Foreskin fibroblast (primary cell): ENCODE measurements at places on chromosomes 5 and 9.

DNA sequence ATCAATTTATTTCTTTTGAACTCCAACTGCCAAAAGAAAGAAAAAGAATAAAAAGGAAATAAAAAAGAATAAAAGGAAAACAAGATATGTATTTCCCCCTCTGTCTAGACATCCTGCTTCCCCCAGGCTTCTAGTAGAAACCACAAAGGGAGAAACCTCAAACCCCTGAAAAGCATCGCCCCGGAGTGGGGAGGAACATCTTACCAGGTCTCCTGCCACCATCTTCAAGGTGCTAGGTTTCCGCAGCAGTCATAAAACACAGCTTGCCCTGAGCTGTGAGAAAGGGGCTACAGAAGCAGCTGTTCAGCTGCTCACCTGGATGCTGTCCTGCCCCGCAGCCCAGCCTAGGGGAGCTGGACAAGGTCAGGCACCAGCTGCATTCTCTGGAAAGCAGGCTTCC lies 487.7 kb downstream of the GADD45G start:
- no peak for DNase-seq

DNA sequence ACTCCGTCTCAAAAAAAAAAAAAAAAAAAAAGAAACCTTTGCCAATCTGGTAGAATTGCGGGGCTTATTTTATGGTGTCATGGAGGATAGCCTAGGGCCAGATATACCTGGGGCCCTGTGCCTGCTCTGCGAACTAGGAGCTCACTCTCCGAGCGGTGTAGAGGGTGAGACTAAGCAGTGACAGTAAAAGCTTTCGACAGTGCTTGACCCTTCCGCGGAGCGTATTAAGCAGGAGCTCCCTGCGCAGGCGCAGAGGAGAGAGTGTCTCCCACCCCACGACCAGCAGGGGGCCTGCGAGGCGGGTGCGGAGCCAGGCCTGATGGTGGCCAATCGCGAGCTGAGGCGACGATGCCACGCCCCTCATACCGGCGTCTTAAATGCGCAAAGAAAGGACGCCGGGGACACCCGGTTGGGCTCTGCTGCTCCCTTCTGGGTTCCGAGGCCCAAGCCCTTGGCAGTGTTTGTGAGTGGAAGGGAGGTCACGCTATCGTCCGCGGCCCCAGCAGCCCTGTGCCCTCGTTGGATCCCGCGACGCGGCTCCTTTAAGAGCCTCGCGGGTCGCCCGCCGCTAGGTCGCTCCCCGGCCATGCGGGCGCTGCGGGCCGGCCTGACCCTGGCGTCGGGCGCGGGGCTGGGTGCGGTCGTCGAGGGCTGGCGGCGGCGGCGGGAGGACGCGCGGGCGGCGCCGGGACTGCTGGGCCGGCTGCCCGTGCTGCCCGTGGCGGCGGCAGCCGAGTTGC lies at the start of gene ENDOG:
Gene ENDOG, plus strand, starts transcription at position 402 of the 740 bp plus-strand sequence. Its CDS starts 185 bp downstream, at position 587.
- peak; percentile 99 for DNase-seq

DNA sequence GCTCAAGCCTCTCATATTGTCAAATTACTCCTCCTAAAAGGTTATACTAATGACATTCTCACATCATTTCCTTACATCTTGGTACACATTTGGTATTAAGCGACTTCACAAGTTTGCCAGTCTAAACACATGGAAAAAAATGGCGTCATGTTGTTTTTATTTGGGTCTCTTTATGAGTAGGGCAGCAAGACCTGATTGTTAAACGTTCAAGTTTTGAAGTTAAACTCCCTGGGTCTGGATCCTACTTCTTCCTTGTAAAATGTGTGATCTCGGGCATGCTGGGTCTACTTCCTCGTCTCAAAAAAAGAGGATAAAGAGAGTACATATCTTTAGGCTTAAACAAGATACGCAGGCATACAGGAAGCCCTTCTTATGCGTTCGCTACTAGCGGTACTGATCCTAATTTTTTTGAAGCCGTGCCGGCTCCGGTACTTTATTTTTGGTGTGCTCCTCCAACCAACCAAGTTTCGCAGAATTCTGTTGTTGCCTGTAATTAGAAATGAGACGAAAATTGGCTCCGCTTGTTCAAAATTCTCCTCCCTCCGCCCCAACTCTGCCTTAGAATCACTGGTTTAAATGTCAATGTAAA lies 596 bp upstream of the CDC37L1 start:
- DNase-seq, result peak; percentile 53

DNA sequence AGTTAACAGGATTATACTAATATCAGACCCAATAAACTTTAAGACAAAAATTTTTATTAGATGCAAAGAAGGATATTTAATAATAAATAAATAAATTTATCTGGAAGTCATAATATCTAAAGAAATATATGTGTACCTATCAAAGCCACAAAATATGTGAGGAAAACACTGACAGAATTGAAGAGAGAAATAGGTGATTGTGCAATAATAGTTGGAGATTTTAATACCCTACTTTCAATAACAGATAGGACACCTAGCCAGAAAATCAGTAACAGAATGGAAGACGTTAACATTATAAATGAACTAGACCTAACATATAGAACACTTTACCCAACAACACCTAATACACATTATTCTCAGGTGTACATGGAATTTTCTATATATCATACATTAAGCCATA lies 541.4 kb upstream of the SMC2 start:
- no peak for DNase-seq

DNA sequence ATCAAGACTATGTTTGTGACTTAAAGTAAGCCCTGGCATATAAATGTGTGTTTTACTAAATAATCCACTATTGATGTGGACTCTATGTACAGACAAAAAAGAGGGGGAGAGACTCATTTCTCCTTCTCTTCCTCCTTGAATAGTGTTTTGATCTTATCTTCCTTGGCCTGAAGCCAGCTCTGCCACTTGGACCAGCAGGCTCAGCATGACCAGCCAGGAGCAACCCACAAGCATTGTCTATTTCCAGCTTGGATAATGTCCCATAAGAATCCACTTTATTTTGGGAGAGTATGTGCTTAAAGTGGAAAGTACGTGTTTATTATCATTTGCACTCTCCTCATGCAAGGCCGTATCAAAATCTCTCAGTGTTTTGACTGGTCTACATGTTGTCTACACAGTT lies 23.8 kb upstream of the SLC46A2 start:
- no peak for DNase-seq

- no peak for DNase-seq
These were observed 18.8 kb upstream of the OR2S2 start for GRCh38 chr9:35976726-35977125.

- peak; percentile 57 for DNase-seq
These were observed 237.8 kb downstream of the PAPPA start for GRCh38 chr9:116391306-116391900.

DNA sequence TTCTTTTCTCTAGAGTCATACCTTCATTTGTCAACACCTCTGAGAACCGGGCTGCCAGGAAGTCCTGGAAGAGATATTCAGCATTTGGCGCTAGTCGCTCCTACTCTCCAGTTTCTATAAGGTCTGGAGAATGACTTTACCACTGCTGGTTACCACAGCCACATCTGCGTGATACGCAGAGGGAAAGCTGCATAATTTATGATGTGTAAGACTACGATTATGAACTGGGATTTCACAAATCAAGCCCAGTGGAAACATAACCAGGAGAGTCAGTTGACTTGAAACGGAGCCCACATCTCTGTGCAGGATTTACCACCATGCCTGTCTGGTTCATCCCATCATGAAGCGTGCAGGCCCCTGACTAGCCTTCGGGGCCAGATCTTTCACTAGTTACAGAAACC lies 72.6 kb downstream of the FGF1 start:
- peak; percentile 56 for DNase-seq

GRCh38 chr9:104074876-104075275 lies 19.2 kb upstream of the SMC2 start:
- DNase-seq, result peak; percentile 63

DNA sequence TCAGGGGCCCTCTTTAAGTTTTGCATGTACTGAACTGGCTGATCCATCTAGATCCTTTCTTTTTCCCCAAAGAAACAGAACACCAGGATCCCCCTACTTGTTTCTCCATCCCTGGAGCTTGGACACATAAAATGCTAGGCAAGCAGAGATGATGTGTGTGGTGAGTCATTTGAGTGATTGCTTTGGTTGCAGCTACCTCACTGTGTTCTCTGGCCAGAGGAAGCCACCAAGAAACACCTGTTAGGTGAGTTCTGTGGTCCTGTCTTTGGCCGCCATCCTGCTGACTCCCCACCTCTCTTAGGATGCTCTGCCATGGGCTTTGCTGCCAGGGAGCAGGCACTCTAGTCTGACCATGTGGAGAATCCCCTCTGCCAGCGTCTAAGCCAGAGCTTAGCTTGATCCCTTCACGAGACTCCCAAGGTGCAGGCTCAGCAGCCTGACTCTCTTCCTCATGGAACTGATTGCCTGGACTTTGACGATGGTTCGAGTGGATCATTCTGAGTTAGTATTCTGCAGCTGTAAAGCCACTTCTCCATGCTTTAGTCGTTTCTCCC lies 27.3 kb upstream of the DENND1A start:
- DNase-seq, result no peak

- no peak for DNase-seq
These were observed 376.9 kb upstream of the IRX4 start for GRCh38 chr5:2259494-2260107.

DNA sequence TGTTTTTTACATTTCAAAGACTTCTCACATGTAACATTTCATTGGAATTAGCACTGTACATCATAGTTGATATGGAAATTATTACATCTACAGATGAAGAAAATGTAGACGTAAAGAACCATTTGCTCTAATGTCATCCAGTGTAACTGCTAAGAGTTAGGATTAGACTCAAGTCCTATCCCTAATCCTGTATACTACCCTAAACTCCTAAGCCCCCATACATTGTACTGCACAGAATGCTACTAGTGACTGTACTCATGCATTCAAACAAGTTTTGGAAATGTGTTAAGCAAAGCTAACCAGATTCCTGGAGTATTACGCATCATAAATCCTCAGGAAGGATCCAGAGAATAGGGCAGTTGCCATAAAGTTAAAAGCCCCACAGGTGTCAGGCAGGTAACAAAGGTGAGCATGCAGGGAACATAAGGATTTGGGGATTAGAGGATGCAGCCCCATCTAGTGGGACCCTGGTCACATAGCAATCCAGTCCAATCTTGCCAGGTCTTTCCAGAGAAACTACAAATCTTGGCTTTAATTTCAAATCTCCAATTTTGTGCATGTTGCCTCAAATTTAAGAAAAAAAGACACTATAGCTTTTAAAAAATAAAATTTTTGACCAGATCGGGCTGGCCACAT lies 32.0 kb downstream of the HAVCR1 start:
- no peak for DNase-seq

GRCh38 chr9:118809160-118809625 lies 560.0 kb downstream of the BRINP1 start:
- no peak for DNase-seq

DNA sequence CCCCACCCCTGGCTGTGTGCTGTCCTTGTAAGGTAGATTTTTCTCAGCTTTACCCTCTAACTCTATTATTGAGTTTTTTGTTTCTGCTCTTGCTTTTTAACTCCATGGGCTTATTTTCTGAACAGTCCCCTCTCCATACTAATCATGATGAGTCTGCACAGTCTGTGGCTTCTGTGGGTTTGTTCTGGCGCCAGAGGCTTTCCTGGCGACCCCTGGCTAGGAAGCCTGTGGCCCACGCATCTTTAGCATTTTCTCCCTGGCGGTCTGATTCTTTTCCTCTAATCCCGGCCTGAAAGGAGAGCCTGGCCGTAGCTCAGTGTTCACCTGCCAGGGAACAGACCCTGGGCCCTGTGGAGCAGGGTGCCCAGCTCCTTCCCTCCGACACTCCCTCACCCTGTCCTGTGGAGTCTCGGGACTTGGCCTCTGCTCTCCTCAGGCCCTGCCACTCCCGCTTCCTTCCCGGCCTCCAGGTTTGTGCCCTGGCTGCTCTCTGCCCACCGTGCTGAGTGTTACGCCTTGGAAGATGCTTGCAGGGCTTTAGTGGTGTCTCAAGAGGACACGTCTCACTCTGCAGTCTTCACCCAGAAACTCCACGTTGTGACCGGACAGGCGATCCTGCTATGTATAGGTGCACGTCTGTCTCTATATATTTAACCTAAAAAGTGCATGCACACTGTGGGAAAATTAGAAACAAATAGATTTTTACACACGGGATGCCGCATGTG lies 31.7 kb upstream of the LRRC14B start:
- peak; percentile 41 for DNase-seq

- no peak for DNase-seq
These were observed 311.4 kb downstream of the TLE1 start for GRCh38 chr9:81377921-81378320.

DNA sequence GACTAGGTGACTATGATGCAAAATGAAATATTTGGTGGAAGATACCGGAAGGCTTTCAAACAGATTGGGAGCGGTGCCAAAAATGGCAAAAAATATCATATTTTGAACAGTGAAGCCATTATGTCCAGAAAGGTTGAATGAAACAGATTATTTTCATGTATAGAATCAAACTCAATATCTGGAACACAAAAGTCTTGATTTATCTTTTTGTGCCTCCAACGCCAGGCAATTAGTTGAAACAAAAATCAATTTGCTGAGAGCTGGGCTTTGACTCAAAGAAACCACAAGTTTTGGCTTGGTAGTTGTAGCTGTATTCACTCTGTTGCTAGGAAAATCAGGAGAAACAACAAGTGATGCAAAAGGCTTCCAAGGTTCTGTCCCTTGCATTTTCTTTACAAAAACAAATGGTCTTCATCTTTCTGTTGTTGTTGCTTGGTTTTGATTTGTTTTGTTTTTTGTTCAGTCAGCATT lies 421.7 kb upstream of the TYRP1 start:
- no peak for DNase-seq

DNA sequence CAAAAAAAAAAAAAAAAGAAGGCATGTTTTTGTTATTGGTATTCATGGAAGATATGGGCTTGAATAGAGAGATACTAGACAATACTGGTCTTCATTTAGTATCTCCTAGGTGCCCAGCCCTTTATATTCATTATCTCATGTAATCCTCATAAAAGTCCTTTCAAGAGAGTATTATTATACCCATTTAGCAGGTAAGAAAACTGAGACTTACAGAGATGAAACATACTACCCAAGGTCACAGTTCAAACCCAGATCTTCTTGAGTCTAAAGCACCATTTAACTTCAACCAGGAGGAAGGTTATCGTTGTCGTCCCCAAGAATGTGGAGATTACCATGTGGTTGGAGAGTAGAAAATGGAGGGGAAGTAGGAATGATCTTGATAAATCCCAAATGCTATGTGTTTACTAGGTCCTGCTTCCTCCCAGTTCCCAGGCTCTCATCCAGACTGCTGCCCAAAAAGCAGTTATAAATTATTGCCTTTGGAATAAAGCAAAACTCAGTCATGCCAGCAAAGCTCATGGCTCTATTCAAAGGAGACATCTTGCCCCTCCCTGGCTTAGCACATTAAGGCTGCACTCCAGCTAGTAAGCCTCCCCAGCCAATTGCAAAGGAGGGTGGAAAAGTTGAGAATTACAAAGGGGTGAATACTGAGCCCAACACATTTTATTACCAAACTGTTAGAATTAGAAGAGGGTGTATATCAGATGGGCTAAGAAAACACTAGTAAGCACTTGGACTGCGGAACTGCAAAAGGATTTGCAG lies 163.9 kb downstream of the PIK3R1 start:
- no peak for DNase-seq

GRCh38 chr5:154038261-154038706 lies 426 bp downstream of the FAM114A2 start:
- peak; percentile 5 for DNase-seq
